Trophoblast cell (in vitro differentiated cells and primary cell): ENCODE measurements at places on chromosomes 3 and 15.

GRCh38 chr15:94792196-94792595 lies 560.8 kb downstream of the MCTP2 start:
- no peak for DNase-seq

GRCh38 chr3:24604215-24604614 lies 109.6 kb upstream of the THRB start:
- DNase-seq = no peak

DNA sequence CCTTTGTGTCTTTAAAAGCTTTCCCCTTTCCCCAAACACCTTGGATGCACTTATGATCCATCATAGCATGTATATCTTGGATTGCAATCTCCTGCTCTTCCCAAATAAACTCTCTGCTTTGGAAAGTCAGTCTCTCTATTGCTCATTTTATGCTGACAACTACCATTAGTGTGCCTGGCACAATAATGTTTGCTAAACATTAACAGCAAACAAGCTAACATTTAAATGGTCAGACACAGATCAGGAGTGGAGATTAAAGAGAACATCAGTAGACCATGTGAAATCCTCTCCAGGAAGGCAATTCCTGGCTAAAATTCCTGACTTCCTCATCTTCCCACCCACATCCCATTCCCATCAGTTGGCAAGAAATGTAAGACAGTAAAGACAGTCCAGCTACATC lies 44.3 kb upstream of the EIF1B start:
- DNase-seq = no peak

- DNase-seq = no peak
These were observed 228.3 kb downstream of the ABHD5 start for GRCh38 chr3:43919029-43919428.

- DNase-seq = no peak
These were observed 234.2 kb downstream of the WNT5A start for GRCh38 chr3:55252921-55253320.

DNA sequence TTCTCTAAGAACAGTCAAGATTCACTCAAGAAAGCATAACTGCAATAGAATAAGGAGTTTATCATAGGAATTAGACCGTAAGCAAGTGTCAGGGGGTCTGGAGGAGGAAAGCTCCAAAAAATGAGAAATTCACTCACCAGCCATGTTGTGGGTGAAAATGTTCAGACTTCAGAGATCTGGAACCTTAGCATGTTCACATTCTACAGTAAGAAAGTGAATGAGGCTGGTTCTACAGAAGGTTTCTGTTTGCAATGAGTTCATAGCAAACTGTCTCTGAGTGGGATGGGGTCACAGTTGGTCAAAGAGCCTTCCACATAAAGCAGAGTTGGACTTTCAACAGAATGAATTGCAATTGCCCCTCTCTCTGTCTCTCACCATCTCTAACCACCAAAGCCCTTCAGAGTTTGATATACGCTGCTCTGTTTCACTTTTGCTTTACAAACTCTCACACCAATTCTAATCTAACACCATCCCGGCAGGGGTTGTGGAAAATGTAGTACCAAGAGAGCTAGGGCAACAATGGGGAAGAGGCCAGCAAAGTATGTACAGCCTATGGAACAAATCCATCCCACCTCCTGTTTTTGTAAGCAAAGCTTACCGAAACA lies 581.8 kb upstream of the UBE2E2 start:
- no peak for DNase-seq

- no peak for DNase-seq
These were observed 1.9 kb downstream of the UBP1 start for GRCh38 chr3:33438284-33438668.

DNA sequence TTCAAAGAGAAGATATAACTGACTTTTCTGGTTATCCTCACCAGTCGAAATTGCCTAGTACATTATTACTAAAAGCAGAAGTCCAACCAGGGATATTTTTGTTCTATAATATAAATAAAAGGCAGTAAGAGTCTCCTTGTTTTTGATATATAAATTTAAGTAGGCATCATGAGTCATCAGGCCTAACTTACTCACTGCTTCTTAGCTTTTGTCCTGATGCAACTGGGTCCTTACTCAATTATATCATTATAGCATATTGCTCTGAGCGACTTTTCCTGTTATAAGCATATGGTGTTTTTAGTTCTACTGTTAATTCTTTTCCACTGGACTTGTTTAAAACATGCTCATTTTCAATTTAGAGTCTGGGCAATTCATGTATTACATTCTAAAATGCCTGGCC lies 910.1 kb downstream of the MCTP2 start:
- DNase-seq = no peak

GRCh38 chr3:25576831-25577454 lies 87.8 kb downstream of the TOP2B start:
- DNase-seq = no peak

DNA sequence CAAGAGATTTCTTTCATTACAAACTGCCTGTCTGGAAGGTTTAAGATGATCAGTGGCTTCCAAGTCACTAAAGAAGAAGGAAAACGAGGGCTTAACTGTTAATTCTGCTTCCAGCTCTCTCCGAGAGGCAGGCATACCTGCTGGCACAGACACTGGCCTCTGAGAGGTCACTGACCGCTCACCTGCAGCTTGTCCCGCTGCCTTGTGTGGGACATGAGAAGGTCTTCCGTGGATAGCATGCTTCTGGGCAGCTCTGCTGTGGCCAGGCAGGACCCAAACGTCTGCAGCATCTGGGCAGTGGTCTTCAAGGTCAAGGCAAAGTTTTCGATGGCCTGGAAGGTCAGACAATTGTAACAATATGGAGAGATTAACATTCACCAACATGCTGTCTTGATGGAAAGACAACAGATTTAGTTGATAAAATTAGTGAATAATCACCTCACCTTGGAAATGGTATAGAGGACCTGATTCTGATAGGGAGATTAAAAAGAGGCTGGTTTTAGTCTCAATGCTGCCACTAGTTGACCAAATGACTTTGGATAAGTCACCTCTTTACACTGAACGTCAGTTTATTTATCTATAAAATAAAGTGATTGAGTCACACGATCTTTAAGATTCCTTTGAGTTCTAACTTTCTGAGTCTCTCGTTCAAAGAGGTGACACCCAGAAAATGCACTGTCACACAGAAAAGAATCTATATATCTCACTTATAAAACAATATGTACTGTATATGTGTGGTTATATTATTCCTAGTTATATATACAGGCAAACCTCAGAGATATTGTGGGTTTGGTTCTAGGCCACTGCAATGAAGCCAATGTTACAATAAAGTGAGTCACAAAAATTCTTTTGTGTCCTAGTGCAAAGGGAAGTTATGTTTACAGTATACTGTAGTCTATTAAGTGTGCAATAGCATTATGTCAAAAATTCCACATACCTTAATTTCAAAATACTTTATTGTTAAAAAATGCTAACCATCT lies 65.1 kb downstream of the B3GNT5 start:
- DNase-seq = no peak

DNA sequence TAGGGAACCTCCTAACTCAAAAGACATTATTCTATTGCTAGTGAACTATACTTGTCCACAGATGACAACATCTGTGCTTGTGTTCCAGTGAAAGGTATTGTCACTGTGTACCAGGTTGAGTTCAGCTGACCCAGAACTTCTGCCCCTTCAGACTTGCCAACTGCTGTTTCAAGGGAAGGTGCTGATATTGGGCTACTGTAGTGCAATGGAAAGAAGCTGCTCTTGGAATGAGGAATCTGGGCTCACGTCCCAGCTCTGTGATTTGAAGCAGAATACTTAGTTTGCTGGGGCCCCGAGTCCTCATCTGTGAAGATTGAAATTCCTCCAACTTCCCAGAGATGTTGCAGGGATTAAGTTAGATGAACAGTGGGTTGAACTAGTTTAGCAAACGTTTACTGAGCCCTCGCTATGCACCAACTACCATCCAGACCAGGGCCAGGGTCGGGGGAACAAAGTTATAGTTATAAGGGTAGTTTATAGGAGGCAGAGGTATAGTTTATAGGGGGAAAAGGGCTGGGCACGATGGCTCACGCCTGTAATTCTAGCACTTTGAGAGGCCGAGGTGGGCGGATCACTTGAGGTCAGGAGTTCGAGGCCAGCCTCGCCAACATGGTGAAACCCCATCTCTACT lies 15.9 kb upstream of the UMPS start:
- DNase-seq = no peak

DNA sequence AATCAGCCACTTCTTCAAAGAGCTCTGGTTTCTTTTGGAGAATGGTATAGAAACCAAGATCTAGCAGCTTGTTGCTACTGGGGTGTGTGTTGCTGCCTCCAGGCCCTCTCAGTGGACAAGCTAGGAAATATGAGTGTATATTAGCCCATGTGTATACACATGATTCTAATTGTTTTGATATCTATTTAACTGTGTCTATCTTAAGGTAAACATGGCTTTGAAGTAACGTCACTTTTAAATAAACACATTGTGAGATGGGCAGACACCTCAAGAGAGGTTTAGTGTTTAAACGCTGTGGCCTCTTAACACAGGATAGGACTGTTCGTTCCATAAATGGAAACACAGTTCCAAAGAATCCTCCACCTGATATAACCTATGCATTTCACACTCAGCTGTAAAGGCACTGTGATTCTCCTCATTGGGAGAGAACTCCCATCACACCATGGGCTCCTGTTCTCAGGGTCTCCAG lies 87.0 kb downstream of the GMPS start:
- no peak for DNase-seq

DNA sequence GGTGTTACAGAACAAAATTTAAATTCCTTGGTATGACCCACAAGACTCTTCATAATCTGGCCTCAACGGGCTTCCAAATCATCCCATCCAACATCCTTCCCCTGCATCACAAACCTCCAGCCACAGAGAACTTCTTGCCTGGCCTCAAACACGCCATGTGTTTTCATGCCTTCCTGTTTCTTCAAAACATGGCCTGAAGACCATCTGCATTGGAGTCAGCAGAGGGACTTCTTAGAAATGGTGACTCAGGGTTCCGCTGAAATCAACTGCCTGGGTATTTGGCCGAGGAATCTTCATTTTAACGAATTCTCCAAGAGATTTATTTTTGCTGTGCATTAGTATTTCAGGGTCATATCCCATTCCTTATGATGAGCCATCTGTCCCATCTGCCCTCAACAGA lies 138.1 kb upstream of the RAP2B start:
- no peak for DNase-seq

- no peak for DNase-seq
These were observed 10.9 kb upstream of the CHAC1 start for GRCh38 chr15:40942337-40942854.

- no peak for DNase-seq
These were observed 121.8 kb upstream of the NLGN1 start for GRCh38 chr3:173275740-173276139.

DNA sequence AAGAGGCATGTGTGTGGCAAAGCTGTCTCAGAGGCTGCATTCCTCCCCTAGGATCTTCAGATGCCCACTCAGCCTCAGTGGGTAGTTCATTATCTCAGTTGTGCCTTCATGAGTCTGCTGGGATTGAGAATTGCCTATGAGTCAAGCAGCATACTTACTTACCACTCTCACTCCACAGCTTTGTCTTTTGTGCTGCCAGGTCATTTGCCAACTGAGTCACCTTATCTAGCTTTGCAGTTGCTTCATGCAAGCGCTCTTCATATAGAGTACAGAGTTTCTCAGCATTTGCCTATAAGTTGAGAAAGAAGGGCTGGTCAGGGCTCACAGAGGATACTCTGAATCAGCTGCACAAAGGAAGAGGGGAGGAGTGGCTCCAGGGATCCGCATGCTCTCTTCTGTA lies 89.5 kb downstream of the MYH15 start:
- DNase-seq = peak; percentile 61

- no peak for DNase-seq
These were observed 262.5 kb upstream of the TGFBR2 start for GRCh38 chr3:30343861-30344260.

DNA sequence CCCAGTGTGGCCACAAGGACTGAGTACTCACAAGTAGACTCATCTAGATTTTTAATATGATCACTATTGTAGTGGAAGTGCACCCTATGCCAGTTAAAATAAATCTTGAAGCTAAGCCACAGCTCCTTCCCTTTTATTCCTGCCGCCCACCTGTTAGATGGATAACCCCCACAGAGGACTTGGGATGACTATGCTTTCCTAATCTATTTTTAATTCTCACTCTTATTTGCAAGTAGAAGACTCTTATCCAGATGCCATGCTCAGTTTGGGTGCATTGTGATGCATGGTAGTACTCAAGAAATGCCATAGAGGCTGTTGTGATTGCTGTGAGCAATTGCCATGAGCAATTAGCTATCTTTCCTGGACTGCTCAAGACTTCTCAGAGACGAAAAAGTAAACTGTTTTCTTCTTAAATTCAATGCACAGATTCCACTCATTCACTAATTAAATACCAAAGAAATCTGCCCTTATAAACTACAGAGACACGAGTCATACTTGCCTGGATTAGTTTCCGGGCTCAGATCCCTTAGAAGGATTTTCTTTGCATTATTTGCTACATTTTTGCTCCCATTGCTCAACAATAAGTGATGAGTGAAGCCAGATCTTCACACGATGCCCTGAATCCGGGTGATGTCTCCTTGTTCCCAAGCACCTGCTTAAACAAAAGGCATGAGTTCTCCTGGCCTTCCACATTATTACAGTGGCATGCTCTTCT lies 472.1 kb downstream of the SOX2 start:
- no peak for DNase-seq

- no peak for DNase-seq
These were observed 202.8 kb upstream of the UBE2E2 start for GRCh38 chr3:23000371-23000770.

- no peak for DNase-seq
These were observed 142.4 kb downstream of the EPHB1 start for GRCh38 chr3:134937256-134938028.

DNA sequence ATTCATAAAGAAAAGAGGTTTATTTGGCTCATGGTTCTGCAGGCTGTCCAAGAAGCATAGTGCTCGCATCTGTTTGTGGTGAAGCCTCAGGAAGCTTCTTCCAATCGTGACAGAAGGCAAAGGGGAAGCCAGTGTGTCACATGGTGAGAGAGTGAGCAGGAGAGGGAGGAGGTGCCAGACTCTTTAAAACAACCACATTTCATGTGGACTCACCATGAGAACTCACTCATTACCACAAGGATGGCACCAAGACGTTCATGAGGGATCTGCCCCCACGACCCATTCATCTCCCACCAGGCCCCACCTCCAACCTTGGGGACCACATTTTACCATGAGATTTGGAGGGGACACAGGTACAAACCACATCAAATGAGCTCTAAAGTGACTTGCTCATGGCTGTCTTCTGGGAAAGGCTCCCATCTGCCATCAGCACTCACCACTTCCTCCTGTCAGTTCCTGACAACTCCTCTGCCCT lies 327.3 kb upstream of the TLE3 start:
- DNase-seq = no peak

- DNase-seq = peak; percentile 50
These were observed 161.3 kb upstream of the SLC2A2 start for GRCh38 chr3:171187706-171188290.
